ENCODE measurements at places on chromosomes 16 and 17.

DNA sequence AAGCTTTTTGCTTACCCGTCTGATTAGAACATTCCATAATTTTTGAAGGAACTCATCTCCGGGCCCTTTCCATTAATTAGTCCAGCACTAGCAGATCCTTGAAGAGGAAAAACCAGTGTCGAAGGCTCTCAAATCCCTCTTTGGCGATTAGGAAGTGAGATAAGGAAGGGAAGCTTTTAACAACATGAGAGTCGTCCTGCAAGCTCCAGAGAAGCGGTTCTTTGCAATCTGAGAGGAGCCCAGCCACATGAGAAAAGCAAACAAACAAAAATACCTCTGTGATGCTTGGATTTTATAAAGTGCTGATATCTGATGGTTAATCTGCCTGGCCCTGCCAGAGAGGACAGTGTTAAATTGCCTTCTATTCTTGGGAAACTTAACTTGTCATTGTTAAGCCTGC, 339.8 kb upstream of the SALL1 start:
- DNase-seq, result no peak

DNA sequence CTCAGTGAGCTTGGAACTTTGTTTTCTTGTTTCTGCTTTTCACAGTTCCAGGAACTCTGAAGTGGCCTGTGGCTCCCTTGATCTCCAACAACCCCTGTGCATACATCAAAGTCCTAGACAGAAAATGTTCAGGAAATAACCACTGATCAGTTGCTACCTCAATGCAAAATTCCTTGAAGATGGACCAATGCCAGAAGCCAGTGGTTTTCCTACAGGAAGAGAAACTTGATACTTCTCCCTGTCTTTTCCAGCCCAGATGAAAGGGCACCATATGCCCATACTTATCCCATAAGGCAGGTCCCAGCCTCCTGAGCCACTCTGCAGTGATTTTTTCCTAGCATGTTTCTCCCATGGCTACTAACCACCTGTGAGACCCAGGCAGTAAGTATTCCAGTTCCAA, 12.3 kb upstream of the CDRT4 start:
- no peak for DNase-seq

DNA sequence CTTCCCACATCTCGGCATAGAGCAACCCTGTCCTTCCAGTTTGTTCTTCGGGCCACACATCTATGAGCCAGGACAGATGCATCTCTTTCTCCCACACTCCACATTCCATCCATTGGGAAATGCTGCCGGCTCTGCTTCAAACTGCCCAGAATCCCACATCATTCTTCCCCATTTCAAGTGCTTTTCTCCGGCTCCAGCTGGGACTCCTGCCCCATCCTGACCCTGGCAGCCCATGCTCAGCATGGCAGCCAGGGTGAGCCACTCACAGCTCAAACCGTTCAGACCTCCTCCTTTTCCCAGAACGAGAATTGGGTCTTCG, 132.8 kb upstream of the SDK2 start:
- no peak for DNase-seq

GRCh38 chr16:730666-731509, 4.0 kb downstream of the HAGHL start:
- no peak for DNase-seq

- no peak for DNase-seq
Observed at GRCh38 chr16:1474082-1474795, 589 bp downstream of the CLCN7 start.
